ENCODE measurements at places on chromosomes 4 and X.

DNA sequence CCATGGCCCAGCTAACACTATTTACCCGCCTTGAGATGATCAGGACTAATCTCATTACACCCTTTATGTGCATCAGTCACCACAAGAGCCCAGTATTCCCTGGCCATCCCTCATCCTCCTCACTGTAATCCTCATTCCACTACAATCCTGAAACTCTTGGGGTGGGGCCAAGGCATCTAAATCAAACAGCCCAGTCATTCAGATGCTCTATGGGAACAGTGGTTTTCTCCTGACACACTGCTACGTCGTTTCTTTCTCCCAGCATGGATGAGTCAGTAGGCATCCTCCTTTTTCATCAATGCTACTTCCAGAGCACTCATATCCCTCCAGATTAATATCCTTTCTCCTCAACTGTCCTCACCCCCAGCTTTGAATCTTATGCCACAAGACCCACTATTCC is 5.6 kb downstream of the SDAD1 start:
- no peak for DNase-seq

DNA sequence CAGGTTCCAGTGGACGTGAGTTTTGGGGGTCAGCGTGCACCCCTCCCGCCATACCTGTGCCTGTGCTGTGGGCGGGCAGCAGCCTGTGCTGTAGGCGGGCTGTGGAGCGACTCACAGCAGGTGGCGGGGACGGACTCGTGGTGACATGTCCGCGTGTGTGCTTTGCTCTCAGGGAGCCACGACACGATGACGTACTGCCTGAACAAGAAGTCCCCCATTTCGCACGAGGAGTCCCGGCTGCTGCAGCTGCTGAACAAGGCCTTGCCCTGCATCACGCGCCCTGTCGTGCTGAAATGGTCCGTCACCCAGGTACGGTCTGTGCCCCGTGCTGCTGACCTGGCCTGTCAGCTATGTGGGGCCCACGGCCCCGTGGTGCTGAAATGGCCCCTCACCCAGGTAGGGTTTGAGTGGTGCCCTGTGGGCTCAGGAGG is 7.4 kb downstream of the PLCXD1 start:
- no peak for DNase-seq

DNA sequence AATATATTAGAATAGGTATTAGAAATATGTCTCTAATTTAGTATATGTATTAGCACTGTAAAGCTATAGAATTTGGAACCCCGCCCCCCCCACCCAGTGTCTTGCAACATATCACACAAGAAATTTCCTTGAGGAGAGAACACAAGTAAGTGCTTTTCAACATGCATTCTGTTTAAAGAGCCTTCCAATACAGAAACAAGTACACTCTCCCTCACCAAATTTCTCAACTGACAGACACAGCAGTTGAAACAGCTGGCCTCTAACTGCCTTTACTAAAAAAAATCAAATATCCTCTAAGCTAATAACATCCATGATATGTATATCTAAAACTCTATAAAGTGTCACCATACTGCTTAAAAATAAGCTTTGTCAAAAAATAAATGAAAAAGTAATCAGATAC is 12.4 kb downstream of the CAMK2D start:
- no peak for DNase-seq

DNA sequence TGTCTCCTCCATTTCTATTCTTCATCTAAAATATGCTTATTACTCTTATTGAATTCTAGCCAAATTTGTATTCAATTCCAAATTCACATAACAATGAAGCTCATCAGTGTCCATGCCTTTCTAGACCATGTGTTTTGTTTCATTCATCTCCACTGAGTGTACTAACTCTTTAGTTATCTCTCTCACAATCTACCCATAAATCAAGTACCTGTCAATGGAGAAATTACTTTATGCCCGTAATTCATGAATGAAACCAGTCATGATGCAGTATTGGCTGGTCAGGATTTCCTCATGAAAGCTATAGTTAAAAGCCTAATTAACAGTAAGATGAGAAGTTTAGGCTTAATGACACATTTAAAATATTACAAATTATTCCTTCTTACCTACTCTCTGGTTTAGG is 12.2 kb upstream of the TMPRSS11F start:
- no peak for DNase-seq

- DNase-seq: no peak
These were observed 18.5 kb downstream of the NELFA start for GRCh38 chr4:1990348-1990645.

Measured in iPS DF 6.9 (cell line).